ENCODE measurements at places on chromosomes 2 and 18. TPM values are rescaled to one million over a fixed set of nuclear protein-coding genes. Genes with fewer than 3 reads are reported as not detected.
A peak's percentile ranks its signal among the peaks of the same experiment; 100 is the strongest.

UCN gene
- total RNA-seq = 4.6 TPM

DNA sequence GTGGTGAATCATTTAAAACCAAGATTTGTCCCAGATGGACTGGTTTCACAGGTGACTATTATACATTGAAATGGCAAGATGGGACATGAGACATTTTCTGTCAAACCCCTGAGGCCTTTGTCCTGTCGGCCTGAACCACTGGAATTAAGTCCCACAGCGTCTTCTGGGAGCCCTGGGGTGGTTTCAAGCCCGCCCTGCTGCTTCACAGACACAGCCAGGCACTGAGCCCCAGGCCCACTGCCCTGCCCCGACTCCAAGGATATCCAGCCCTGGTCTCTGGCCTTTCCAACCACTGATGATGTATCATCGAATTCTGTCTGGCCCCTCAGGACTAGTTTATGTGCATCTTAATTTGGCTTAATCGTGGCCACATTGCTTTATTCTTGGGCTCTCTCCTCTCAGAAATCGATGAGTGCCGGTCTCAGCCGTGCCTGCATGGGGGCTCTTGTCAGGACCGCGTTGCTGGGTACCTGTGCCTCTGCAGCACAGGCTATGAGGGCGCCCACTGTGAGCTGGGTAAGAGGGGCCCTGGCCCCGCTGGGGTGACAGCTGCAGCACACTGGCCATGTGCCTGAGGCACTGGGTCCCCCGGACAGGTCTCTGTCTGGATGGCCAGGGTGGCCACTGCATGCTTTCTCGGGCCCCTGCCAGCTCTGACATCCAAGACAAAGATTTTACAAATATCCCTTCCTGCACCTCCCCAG lies 39.5 kb downstream of the MTERF4 start:
- peak overlapping the region; percentile 65 for H3K4me3 ChIP-seq
- H3K27me3 ChIP-seq = no peaks in the 10 kb centered on the region
- no peaks in the 10 kb centered on the region for H3K36me3 ChIP-seq

DPYSL5 gene
- not detected for total RNA-seq

DNA sequence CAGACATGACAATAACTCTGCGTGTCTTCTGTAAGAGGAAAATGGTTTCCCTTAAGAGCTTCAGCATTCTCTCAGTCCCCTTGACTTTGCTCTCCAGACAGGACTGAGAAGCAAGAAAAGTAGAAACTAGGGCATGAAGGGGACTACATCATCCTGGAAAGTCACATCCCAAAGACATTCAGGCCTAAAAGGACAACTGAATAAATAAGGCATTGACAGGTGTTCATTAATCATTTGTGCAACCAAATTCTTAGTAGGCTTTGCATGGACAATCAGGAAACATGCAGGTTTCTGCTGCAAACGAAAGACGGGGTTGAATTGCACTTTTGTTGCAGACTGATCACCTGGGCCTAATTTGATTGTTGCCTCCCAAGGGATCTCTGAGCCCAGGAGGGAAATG lies 1.2 kb upstream of the SGPP2 start:
- no peak for DNase-seq
- no peaks in the 10 kb centered on the region for H3K4me1 ChIP-seq
- H3K4me3 ChIP-seq = peak overlapping the region; percentile 61
- no peaks in the 10 kb centered on the region for H3K27me3 ChIP-seq
- no peak overlapping the region for H3K27ac ChIP-seq

MEP1B gene
- 0.15 TPM for total RNA-seq

Data from breast epithelium (tissue), 4 donors.